ENCODE measurements at places on chromosomes 4 and X.

- DNase-seq: no peak
Measured at GRCh38 chr4:123848606-123849005, 452.0 kb downstream of the SPRY1 start.

DNA sequence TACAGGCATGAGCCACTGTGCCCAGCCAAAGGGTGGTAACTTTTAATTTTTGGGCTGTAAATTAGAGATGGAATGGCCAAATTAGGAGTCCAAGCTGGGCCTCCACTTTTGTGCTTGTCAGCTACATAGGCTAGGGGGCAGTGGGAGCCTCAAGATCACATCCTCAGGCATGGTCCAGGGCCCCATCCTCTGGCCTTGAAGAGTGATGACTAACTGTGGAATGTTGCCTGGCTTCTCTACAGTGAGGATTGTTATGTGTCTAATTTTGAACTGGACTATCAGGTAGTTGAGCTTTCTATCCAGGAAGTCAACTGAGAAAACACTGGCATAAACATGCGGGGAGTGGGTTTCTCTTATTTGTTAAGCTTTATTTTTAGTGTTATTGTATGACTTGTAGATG, 33.0 kb downstream of the CCNG2 start:
- DNase-seq: no peak

DNA sequence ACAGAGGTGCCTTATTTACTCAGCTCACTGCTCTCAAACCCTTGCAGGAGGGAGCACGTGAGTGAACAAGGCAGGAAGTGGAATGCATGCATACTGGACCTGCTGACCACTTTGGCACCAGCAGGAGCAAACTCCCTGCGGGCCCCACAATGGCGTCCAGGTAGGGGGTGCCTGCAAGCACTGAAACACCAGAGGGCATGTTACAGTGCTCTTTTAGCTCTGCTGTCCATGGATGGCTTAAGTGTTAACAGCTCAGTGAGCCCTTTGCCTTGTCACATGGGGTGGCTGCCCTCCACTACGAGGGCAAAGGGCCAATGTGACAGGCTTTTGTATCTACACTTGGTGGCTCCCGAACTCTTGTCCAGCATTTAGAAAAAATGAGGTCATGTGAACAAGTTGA, 199.5 kb upstream of the UGT8 start:
- no peak for DNase-seq

DNA sequence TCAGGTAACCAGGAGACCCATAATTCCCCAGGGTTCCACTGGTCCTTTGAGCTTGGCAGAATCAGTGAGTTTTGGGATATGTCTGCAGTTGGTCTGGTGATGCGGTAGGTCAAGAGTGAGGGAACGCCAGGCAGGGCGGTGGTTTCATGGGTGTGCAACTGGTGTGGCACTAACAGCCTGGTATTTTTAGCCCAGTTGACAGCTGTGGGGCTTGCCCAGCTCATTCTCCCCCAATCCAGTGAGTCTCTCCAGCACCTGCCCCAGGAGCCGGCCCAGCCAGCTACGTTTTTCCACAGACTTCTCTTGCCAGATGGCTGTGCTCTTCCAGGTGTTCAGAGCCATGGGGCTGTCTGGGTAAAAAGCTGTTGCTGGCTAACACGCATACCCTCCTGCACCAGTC, 1019.9 kb downstream of the CCSER1 start:
- no peak for DNase-seq

DNA sequence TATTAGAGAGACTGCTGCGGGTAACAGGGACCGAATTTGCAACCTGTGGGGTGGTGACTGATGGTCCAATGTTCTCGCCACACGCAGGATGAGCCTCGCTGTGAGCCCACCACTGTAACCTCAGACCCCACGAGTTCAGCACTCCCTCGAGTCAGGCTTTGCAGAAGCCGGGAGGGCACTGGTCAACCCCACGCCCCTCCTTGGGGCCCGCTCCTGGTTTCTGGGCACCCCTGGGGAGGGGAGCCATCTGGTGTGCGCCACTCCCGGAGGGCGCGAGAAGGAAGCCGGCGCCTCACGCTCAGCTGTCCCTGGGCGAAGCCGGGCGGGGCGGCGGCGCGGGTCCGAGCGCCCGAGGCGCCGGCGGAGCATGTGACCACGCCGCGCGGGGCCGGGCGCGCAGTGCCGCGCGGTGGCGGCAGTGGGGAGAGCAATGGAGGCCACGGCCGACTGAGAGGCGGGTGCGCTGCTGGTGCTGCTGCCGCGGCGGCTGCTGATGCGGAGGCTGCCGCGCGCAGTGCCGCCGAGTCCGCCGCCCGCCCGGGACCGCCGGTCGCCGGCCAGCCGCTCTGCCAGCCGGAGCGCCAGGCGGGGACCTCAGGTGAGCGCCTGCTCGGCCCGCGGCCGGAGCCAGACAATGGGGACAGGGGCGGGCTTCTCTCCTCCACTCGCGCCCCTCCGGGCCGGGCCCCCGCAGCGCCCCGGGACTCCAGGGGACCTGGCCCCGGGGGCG, 100.1 kb downstream of the CEP135 start:
- no peak for DNase-seq

DNA sequence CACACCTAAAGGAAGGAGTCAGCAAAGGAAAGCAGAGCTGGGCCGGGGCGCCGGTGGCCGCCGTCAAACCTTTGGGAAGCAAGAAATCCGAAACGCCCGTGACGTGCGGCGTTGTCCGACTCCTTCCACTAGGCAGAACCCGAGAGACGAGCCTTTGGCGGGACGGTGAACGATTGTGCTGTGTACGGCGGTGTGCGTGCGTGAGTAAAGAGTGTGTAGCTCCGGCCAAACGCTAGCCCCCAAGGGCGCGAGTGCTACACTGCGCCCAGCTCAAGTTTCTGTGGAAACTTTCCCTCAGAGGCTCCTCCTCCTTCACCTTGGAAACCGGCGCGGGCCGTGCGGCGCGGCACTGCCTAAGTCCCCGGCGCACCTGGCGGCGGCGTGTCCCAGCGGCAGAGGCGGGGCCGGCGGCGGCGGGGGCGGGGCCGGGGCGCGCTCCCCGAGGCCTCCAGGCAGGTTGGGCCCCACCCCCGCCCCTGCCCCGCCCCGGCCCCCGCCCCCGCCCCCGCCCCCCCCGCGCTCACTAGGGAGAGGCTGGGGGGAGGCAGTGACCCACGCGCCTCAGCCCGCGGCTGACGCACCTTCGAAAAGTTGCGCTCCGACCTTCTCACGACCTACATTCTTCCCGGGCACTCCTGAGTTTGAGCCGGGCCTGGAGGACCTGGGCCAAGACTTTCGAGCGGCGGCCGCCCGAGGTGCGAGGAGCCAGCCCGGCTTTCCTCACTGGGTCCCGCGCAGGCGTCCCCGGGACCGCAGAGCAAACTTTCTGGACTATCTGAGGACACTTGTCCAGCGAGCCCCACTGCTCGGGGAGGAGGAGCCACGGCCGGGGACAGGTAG, at the start of gene FHIP1A:
Gene FHIP1A (plus strand): TSS at position 547 of the 840 bp plus-strand sequence. CDS start 157,084 bp downstream, outside the sequence.
- DNase-seq: peak; percentile 77

- DNase-seq: peak; percentile 61
Measured at GRCh38 chrX:48957477-48957826, at the start of gene OTUD5. Gene OTUD5 (minus strand): TSS chrX:48957607. CDS start chrX:48957570, 37 bp downstream.

DNA sequence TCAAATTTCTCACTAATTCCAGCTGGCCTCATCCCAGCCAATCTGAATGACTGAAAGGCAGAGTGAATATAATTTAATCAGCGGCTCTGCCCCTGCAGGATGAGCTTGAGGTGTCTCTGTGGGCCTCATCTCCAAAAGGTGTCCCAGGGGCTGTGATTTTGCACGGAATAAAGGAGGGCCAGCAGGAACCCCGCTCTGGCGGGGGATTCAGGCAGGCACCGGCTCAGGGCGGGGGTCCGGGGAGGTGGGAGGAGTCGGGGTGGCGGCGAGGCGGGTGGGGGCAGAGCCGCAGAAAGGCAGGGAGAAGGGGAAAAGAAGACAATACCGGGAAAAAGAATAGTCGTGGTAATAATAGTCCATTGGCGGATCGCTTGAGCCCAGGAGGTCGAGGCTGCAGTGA, 16.0 kb upstream of the ERCC6L start:
- DNase-seq: no peak

DNA sequence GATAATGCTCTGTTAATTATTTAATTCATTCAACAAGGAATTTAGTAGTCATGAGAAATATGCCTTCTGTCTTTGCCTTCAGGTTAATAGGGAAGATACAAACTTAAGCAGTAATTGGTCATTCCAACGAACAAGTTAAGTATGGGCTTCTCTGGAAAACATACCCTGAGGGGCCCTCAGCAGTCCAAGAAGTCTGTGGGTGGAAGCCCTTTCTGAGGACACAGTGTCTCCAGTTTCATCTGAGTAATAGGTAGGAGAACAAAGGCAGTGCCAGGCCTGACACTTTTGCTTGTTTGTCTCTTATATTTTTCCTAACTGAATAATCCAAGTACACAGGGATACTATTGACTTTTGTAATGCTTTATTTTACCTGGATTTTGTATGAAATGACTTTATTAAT, 262.5 kb downstream of the FBXW7 start:
- no peak for DNase-seq

DNA sequence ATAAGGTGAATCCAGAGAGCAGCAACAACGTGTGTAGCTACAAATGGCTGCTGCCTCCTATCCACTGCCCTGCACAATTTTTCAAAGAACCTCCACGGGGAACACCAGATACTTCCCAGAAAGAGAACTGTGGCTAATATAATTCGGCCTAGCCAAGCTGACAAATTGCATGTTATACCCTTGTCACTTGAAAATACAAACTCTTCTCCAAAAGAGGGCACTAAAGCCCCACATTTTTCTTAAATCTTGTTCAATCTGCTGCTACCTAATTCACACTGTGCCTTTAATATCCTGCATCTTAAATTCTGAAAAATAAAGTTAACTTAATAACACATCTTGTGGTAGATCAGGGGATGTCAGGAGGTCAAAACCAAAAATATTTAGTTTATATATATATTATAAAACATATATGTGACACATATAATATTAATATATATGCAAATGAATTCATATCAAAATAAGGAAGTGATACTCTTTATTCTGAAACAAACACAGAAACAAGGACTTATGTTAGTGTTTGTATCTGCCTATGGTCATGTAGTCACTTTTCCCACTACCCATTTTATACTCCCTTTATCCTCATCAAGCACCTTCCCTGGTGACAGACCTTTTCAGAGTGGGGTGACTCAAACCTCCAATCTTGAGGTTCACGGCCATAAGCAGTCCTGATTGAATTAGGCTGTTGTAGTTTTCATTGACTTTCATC, 24.1 kb downstream of the CT45A1 start:
- DNase-seq: no peak

GRCh38 chr4:132108784-132109183, 1040.3 kb upstream of the PCDH10 start:
- no peak for DNase-seq

DNA sequence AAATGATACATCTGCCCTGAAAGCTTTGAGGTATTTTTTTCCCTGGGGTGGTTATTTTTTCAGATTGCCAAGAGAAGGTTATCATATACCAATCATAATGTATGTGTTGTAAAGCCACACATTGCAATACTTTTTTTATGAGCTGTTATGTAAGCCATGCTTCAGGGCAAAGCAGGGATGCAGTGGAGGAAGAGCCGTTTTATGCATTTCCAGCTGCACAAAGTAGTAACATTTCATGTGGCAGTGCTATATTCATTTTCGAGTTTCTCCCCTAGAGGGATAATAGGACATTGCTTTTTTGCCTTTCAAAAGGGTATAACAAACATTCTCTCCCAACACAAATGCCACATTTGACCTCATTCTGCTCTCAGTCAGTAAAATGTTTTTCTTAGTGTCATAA, 68.5 kb downstream of the GALNT7 start:
- DNase-seq: no peak

DNA sequence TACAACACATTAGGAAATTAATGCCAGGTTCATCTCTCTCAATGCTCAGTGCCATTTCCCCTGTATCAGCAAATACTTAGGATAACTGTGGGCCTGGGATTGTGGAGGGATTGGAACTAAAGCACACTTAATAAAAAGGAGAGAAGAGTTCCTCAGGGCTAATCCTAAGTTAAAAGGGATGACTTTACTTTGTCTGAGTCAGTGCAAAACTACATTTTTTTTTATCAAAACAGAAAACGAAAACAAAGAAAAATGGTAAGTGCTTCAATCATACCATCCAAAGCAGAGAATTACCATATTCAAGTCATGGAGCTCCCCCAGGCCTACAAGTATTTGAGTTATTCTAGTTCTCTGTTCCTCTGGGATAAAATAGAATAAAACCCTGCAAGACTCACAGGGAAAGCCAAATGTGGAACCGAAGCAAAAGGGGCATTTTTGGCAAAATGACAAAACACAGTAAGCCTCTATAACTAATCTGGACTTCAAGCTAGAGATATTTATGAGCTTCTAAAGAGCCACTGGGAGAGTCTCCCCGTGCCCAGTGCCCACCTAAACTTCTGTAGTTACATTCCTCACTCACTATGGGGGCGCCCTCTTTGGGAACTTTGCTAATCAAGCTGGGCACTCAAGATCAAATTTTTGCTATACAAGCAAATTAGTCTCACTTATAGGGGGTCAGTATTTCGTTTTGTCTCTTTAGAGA, 53.4 kb downstream of the PALLD start:
- DNase-seq: no peak

DNA sequence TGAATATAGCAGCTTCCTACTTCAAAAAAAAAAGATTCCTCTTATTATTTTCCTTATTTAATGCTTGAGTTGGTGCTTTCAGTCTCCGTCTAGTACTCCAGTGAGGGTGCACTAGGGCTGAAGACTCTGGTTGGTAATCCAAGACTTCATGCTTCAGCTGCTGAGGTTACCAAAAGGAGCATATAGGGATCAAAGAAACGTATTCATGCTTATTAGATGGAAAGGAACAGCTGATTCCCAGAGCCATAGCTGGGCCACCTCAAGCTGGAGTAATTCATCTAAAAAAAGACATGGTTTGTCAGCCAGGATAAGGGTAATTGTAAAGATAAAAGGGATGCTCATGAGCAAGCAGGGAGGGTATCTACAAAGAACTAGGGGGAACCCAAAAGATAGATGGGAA, 131.7 kb upstream of the FAM47B start:
- DNase-seq: no peak

GRCh38 chrX:110308220-110308619, 9.7 kb downstream of the AMMECR1 start:
- DNase-seq: no peak

GRCh38 chr4:143641361-143641760, 59.1 kb downstream of the FREM3 start:
- DNase-seq: no peak

DNA sequence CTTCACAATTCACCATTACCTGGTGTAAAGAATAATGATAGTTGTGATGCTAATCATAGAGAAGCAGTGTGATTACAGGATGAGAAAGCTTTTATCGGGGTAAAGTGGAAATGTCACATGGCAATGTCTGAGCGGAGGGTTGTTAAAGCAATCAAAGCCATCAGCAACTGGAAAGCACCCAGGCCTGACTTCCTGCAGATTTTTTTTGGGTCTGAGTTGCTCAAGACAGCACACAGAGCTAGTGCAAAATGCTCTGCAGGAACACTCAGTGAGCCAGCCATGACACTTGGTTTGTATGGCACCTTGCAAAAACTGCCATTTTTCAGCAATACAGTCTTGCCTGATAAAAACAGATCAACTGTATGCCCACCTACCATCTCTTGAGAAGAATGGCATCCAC, 152.9 kb downstream of the COL4A6 start:
- no peak for DNase-seq

GRCh38 chr4:5656415-5656814, 51.9 kb downstream of the EVC2 start:
- no peak for DNase-seq
